ENCODE measurements at places on chromosomes 3 and 15. TPM values are rescaled to one million over a fixed set of nuclear protein-coding genes. Genes with fewer than 3 reads are reported as not detected.

The TRAIP gene
- total RNA-seq = 5.2 TPM

The RASA2 gene
- 23.4 TPM for total RNA-seq

The AKAP13 gene
- 77.7 TPM for total RNA-seq

The GCSAM gene
- not detected for total RNA-seq
